ENCODE measurements at places on chromosomes 5 and 9. TPM values are rescaled to one million over a fixed set of nuclear protein-coding genes. Genes with fewer than 3 reads are reported as not detected.

Gene SLC6A18
- total RNA-seq, result not detected

DNA sequence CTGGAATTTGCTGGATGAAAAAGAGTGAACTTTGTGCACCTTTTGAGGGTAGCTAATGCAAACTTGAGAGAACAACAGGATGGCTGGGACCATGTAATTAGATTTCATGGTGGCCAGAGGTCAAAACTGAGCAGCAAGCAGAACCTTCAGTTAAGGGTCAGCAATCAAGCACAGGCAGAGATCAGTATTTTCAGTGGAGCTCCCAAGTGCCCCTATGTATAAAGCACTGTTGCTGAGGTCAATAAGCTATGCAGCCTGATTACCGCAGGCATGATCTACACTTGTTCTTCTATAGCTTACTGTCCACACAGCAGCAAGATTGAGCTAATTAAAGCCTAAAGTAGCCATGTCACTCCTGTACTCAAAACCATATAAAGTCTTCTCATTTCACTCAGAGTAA lies 62.1 kb upstream of the TMC1 start:
- no peak overlapping the region for H3K4me3 ChIP-seq
- no peaks in the 10 kb centered on the region for H3K27me3 ChIP-seq
- H3K4me1 ChIP-seq, result peaks cover 10% of the 10 kb centered on the region
- no peaks in the 10 kb centered on the region for H3K36me3 ChIP-seq
- no peak overlapping the region for H3K27ac ChIP-seq

DNA sequence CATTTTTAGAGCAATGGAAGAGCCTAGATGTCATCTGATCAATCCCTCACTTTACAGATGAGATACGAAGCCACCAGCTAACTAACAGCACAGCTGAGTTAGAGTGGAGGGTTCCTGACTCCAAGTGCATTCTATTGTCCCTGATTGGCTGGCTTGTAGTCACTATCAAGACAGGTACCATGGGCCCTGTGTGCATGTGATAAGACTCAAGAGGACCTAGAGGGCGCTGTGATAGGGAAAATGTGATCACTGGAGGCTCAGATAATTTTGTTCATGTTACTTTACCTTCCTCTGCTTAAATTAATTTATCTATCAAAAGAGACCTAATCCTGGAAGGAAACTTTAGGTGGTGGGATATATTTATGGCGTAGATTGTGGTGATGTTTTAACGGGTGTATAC lies 19.5 kb upstream of the SNAPC3 start:
- no peaks in the 10 kb centered on the region for H3K36me3 ChIP-seq
- H3K27ac ChIP-seq, result no peak overlapping the region
- H3K4me3 ChIP-seq, result no peak overlapping the region
- DNase-seq, result no peak
- H3K4me1 ChIP-seq, result no peaks in the 10 kb centered on the region

DNA sequence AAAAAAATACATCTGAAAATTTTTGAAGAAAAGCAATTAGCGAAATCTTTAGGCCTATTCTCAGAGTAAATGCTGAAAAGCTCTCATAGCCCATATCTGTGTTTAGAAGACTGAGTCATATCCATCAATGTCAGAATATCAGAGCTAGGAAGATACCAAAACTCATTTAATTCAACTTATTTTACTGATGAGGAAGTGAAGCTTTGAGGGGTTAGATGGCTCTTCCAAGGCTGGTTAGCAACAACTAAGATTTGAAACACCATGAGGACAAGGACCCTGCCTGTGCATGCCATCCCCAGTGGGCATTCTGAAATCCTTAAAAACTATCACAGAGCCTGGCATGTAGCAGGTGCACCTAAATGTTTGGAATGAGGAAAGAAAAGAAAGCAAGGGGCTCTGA lies 2.5 kb downstream of the FREM1 start:
- no peaks in the 10 kb centered on the region for H3K36me3 ChIP-seq
- no peaks in the 10 kb centered on the region for H3K4me1 ChIP-seq
- H3K4me3 ChIP-seq, result no peak overlapping the region
- H3K27ac ChIP-seq, result no peak overlapping the region

- H3K4me3 ChIP-seq, result no peak overlapping the region
- no peak for DNase-seq
- no peaks in the 10 kb centered on the region for H3K4me1 ChIP-seq
- peaks cover 3% of the 10 kb centered on the region for H3K27me3 ChIP-seq
- no peak overlapping the region for H3K27ac ChIP-seq
Observed at GRCh38 chr9:107816561-107817021, 327.0 kb upstream of the KLF4 start.

- no peaks in the 10 kb centered on the region for H3K27me3 ChIP-seq
- no peaks in the 10 kb centered on the region for H3K36me3 ChIP-seq
- no peak overlapping the region for H3K27ac ChIP-seq
- no peak for DNase-seq
- no peak overlapping the region for H3K4me3 ChIP-seq
Observed at GRCh38 chr5:132388244-132389050, 18.9 kb downstream of the SLC22A5 start.

All from naive thymus-derived CD8-positive, alpha-beta T cell (primary cell).